Stomach (tissue), 19 donors: ENCODE measurements at places on chromosomes 13 and 19. TPM values are rescaled to one million over a fixed set of nuclear protein-coding genes. Genes with fewer than 3 reads are reported as not detected.

DNA sequence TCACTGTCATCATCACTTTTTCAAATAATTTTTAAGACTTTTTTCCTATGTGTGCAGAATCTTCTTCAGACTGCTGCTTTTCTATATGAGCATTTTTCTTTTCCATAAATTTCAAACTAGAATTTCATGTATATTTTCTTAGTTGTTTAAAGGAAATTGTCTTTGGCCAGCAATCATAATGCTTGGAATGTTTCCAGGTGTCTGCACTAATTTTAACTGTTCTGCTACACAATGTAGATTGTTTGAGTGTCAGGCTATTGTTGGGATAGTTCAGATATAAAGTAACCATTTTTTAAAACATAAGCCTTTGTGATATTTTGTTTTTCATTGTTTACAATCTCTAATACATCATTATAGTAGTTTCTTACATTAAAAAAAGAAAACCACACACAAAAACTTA, 1418.5 kb downstream of the EFNB2 start:
- no peaks in the 10 kb centered on the region for H3K4me1 ChIP-seq
- H3K36me3 ChIP-seq: no peaks in the 10 kb centered on the region
- no peak overlapping the region for H3K4me3 ChIP-seq
- H3K27me3 ChIP-seq: no peaks in the 10 kb centered on the region
- H3K27ac ChIP-seq: no peak overlapping the region
- no peak for DNase-seq

DNA sequence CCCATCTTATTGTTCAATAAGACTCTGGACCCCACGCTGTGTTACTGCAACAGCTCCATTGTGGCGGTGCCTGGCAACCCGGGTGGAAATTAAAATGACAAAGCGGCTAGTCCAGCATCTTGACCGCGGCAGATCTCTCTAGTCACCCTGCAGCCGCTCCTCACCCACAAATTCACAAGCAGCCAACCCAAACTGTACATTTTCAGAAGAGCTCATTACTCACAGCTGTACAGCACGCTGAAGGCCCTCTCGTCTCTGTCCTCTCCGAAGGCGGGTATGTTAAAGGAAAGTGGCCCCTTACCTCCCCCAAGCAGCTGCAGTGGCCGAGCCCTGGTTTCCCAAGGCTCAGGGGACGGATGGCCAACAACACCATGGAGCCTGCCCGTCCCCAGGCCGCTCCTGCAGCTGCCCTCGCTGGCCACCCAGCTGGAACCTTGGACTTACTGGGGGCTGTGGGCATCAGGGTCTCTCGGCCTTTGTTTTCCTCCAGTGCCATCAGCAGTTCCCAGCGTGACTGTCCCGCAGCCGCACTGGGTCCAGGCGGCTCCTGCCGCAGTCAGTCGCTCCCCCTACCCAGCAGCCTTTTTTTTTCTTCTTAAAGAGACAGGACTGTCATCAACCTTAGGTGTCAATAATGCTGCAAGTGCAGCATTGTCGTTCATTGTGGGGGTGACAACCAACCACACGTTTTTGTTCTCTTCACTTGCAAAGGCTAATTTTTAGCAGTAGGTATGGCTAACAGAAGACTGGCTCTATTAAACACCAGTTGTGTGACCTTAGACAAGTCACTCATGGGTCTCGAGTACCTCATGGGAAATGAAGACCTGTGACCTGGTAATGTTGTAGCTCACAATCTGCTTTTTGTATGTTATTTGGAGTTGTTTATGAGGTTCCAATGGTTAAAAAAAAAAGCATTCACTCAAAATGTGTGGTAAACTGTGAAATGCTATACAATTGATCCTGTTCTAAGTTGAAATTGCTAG, at the start of gene SACS:
TSS of gene SACS (minus strand) at position 532 of the 983 bp plus-strand sequence. CDS start 22,463 bp downstream, outside the sequence.
- H3K36me3 ChIP-seq: no peaks in the 10 kb centered on the region
- DNase-seq: peak; percentile 64
- peaks cover 5% of the 10 kb centered on the region for H3K27me3 ChIP-seq
- H3K27ac ChIP-seq: peak within 1 kb of the TSS; percentile 57
- peak within 1 kb of the TSS; percentile 44 for H3K4me3 ChIP-seq

DNA sequence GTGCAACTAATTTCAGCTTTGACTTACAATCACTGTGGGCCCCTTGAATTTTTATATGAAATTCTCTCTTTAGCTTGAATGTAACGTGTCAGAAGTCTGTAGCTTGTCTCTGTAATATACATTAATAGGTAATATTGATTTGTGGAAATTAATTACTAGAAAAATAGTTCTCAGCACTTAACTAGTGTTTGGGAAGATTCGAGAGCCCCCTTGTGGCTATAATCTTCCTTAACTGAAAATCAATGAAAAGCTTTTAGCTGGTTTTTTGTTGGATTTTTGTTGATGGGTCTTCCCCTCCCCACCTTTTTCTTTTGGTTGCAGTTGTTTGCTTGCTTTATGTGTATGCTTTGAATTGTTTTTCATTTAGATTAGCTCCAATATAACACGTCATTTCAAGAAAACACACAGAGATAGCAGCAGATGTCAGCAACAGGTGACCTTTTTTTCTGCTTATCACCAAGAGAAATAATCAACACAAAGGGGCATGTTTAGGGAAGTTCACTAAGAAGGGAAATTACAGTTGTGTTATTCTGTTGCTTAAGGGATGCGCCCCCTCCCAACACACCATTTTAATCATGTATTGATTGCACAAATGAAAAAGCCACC, 176.8 kb downstream of the OXGR1 start:
- no peaks in the 10 kb centered on the region for H3K4me1 ChIP-seq
- no peak for DNase-seq
- H3K27ac ChIP-seq: no peak overlapping the region
- H3K27me3 ChIP-seq: no peaks in the 10 kb centered on the region
- no peaks in the 10 kb centered on the region for H3K36me3 ChIP-seq
- H3K4me3 ChIP-seq: no peak overlapping the region

ADGRE1 gene
- total RNA-seq: not detected
